A549 treated with dexamethasone at 1 μM for 4 hours (cell line): ENCODE measurements at places on chromosomes 1 and 21. TPM values are rescaled to one million over a fixed set of nuclear protein-coding genes. Genes with fewer than 3 reads are reported as not detected.

The APOBEC4 gene
- not detected in 5 replicates for total RNA-seq

The VCAM1 gene
- 0.04 to 0.06 TPM (median 0.05 TPM) in 4 of 5 replicates, not detected in the other for total RNA-seq

The OR2L3 gene
- not detected in 5 replicates for total RNA-seq

The SPRR2B gene
- not detected in 5 replicates for total RNA-seq

The ARF1 gene
- 347 to 462 TPM (median 449 TPM) in 5 replicates for total RNA-seq
